Bone marrow (tissue), 2 donors: ENCODE measurements at places on chromosomes 6 and 20.

- DNase-seq = no peak
These were observed 959.9 kb upstream of the FLRT3 start for GRCh38 chr20:15297059-15297875.

GRCh38 chr6:4858194-4859015, 82.2 kb downstream of the CDYL start:
- no peak for DNase-seq

GRCh38 chr20:931401-931800, 15.3 kb upstream of the ANGPT4 start:
- DNase-seq = no peak

DNA sequence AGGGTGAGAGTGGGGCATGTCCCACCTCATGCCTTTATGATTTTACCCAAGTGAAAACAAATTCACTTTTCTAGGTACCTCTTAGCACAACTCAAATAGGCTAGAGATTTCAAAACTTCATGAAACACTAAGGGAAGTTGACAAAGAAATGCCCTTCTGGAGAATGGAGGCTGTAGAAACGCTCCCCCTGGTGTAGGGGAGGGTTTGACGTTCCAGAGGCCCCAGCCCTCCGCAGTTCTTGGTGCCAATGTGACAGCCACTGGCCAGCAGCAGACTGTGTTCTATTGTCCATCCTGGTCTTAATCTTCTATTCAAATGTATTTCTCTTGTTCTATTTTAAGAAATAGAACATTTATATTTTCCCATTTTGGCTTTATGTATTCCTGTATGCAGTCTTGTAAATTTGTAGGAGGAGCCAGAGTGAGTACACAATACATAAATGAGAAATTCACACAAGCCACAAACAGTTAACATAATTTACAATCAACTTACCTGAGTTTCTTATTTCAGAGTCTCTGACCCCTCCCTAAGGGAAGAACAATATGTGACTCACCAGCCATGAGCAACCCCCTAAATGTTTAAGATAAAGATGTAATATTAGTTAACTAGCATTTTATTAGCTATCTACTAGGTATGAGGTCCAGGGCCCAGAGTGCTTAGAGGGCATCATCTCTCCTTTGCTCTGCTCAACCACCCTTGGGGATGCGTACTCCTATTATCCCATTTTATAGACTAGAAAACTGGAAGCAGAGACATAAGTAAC, 8.8 kb upstream of the MUC21 start:
- no peak for DNase-seq

- DNase-seq = no peak
These were observed 125.6 kb upstream of the STXBP5 start for GRCh38 chr6:147078602-147079001.

GRCh38 chr6:3363296-3364025, 93.4 kb downstream of the SLC22A23 start:
- DNase-seq = no peak

DNA sequence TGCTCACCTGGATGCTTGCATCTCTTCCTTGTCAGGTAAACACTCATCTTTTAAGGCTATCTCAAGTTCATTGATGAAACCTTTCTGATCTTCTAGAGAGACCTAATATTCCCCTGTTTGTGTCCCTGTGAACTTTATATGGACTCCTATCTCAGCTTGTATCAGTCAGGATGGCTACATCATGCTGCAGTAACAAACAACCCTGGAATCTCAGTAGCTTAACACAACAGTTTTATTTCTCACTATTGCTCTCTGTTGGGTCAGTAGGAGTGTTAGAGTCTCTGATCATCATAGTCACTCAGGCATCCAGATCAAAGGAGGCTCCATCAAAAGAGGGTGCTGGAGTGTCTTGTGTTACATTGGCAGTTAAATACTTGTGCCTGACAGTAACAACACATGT, 12.2 kb upstream of the C2 start:
- DNase-seq = no peak

DNA sequence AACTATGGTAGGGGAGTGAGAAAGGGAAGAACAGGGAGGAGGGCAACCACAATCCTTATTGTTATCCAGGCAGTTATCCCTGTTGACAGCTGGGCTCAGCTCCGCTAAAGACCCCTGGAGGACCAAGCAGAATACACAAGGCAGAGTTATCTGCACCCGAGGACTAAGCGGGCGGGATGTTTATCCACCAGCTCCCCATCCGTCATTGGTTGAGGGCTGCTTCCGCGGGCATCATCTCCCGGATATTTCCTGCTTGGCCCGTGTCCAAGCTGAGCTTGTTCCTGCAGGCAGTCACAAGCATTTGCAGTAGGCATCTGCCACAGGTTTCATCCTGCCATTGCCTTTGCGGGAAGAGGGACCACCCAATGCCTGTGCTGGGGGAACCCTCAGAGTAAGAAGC, 102.1 kb downstream of the DLGAP4 start:
- no peak for DNase-seq

- no peak for DNase-seq
These were observed 494.0 kb downstream of the ADGRB3 start for GRCh38 chr6:69129046-69129445.
